CD4-positive, alpha-beta T cell treated with Interleukin-2 at 100 ng/mL for 4 hours (primary cell): ENCODE measurements at places on chromosomes 7 and 10.

DNA sequence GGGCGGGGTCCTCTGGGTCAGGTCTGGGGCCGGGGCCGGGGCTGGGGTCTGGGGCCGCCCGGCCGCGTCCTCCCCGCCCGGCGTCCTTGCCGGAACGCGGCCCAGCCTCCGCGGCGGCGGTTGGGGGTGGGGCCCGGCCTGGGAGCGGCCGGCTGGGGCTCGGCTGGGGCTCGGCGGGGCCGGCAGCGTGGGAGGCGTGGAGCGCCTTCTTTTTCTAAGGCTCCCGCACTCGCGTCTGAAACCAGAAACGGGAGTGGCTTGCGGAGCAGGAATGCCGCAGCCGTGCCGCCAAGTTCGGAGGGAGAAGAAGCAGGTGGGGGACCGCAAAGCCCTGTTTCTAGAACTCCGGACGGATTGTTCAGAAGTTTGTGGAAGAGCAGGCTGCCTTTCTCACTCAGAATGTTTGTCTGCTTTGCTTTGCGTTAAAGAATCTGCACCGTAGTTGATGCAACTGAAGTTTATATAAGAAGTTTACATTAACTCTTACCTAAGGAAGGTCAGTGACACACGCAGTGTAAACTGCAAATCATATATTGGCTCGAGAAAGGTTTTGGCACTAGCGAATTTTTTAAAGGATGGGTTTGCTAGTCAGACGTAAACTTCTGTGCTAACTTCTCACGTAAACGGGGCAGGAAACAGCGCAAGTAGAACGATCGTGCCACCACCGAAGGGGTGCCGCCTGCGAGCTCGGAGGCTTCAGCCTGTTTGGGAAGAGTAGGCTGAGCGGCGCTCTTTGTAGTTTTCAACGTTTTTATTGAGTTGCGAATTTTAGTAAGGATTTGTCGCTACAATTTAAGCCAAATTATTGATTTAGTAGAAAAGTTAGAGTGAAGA is 729 bp downstream of the DNAJB6 start:
- DNase-seq = peak; percentile 50

- no peak for DNase-seq
Observed at GRCh38 chr10:92873029-92873428, 24.7 kb downstream of the EXOC6 start.

DNA sequence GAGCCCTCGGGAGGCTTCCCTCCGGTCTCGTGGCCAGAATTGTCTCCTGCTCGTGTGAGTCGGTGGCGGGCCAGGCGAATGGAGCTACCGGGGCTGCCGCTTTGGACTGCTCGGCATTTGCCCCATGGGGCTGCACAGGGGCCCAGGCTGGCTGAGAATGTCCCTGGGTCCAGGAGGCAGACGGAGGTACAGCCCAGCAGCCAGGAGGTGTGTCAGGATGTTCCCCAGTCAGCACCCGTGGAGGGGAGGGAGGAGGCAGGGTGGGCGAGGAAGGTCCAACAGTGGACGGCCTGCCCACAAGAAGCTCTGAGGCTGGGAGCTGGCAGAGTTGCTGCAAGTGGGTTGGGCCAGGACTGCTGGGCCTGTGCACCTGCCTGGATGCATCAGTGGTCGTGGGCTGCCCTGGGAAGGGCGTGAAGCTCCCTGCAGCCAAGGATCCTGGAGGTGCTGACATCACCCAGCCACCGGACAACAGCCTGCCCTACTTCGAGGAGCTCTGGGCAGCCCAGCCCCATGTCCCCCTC is 46.4 kb downstream of the PDGFA start:
- no peak for DNase-seq

DNA sequence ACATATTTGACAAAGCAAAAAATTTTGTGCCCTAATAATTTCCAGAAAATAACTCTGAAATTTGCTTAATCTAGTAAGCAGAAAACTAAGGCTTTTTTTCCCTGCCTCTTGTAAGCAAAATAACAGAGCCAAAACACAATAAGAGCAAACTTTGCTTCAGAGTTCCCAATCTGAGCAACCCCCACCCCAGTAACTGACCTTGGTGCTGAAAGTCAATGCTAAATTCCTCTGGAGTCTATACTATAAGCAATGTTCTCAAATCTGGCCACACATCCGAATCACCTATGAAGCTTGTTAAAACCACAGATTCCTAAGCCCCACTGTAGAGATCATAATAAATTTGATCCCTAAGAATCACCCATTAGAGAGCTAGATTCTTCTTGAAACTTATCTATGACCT is 150.5 kb downstream of the ELAPOR2 start:
- no peak for DNase-seq

- no peak for DNase-seq
Observed at GRCh38 chr7:101154693-101155102, 422 bp downstream of the AP1S1 start.

- no peak for DNase-seq
Observed at GRCh38 chr10:62000037-62000603, 98.6 kb downstream of the ARID5B start.

DNA sequence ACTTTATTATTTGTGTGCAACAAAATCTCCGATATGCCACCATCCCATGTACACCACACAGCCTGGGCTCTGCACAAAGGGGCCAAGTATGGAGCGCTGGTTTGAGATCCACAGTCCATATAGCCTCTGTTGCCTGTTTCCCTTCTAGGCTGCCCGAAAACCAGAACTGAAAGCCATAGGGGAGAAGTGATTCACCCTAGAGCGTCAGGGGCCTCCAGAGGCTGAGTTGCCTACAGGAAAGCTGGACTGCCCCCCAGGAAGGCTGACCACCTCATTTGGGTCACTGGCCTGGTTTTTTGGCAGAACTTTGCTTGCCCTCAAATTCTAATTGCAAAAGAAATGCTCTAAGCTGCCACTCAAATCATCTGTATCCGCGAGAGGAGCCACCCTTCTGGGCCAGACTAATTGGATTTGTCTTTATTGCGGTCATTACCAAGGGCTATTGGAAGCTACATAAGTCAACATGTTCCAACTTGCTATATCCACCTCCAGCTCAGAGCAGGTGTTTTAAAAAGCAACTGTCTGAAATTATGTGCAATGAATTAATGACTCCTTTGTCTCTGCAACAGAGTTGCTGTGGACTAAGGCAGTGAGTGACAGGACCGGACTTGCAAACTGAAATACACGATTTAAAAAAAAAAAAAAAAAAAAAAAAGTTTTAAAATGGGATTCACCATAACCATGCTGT is 28.3 kb upstream of the FRMD4A start:
- DNase-seq = no peak

DNA sequence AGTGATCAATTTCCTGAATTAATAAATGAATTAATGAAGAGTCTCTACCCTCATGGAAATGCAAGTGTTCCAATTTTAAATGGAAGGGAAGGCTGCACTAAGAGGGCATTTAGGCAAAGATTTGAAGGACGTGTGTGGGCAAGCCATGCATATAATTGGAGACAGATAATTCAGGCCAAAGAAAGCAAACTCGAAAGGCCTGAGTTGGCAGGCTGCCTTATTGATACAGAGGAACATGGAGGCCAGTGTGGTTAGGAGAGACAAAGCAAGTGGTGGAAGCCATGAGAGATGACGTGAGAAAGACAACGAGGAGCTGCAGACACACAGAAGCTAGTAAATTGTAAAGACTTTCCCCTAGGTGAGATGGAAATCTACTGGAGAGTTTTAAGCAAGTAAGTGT is 15.4 kb upstream of the PCLO start:
- no peak for DNase-seq
